ENCODE measurements at places on chromosomes 4 and X.

- peak; percentile 35 for DNase-seq
Observed at GRCh38 chr4:146916479-146917076, 29.1 kb downstream of the TTC29 start.

- DNase-seq: no peak
Observed at GRCh38 chr4:55765070-55765469, 54.5 kb upstream of the EXOC1L start.

DNA sequence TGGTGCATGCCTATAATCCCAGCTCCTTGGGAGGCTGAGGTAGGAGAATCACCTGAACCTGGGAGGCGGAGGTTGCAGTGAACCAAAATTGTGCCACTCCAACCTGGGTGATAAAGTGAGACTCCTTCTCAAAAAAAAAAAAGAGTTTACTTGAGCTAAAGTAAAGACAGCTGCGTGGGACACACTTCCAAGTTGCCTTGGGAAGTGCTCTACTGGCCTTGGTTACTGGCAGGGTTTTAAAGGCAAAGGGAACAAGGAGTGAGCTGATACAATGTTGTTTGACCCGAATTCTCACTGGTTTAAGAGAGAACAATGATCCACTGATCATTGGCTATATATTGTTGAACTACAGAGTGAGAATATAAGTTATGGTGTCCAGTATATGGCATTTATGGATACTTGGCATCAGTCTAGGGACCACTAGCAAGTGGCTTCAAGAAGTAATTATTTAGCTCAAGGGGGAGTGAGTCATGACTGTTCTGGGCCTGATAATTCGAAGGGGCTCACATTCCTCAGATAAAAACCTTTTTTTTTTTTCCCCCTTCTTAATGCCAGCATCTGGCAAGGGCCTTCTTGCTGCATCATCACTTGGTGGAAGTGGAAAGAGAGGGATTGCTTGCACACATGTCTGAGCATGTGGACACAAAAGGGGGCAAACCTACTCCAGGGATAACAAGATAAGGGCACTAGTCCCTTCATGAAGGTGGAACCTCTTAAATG, 32.3 kb downstream of the GRK4 start:
- DNase-seq: no peak

GRCh38 chr4:38723726-38724474, 58.9 kb downstream of the TLR10 start:
- no peak for DNase-seq

DNA sequence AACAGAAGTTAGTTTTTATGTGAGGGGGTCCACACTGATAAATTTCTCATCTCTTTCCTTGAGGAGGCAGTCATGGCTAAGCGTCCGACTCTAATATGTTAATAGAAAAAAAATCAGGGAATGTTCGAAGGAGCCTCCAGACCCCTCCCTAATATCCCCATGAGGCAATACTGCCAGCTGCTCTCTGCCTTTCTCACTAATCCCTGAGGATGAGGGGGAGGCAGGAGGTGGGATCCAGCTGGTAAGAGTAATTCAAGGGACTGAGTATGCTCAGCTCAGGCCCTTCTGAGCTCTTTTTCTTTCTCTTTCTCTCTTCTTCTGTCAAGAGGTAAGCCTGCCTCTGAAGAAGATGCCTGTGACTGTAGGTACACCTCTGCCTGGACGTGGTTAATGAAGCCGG, 51.7 kb downstream of the PIR start:
- peak; percentile 70 for DNase-seq

DNA sequence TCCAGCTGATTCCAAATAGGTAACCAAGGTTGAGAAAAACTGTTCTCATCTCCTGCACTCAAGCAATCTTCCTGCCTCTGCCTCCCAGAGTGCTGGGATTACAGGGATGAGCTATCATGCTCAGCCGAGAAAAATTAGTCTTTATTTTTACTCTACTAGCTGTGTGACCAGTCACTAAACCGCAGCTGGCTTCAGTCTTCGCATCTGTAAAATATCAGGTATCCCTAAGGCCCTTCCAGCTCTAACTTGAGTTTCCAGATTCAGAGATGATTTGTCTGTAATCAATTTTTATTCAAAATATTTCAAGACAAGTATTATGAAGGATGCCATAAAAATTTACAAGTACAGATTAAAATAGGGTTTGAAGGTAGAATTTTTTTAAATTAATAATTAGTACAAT, 3.5 kb downstream of the ADH6 start:
- DNase-seq: no peak

GRCh38 chr4:185134307-185134869, 8.7 kb upstream of the SLC25A4 start:
- no peak for DNase-seq

DNA sequence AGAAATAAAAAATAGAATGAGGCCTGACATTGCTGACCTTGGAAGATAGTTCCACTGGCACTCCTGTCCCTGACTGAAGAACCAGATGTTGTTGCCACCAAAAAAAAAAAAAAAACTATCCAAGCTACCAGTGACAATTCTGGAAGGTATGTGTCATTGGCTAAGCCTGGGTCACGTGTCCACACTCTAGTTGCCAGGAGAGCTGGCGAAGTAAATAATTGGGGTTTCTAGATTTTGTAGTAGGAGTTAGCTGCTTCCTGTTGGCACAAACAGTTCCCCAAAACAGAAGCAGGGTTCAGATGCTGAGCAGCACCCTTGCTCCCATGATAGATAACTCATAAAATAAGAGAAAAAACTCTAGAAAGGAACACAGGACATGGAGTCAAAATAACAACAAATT, 20.5 kb downstream of the MND1 start:
- no peak for DNase-seq

DNA sequence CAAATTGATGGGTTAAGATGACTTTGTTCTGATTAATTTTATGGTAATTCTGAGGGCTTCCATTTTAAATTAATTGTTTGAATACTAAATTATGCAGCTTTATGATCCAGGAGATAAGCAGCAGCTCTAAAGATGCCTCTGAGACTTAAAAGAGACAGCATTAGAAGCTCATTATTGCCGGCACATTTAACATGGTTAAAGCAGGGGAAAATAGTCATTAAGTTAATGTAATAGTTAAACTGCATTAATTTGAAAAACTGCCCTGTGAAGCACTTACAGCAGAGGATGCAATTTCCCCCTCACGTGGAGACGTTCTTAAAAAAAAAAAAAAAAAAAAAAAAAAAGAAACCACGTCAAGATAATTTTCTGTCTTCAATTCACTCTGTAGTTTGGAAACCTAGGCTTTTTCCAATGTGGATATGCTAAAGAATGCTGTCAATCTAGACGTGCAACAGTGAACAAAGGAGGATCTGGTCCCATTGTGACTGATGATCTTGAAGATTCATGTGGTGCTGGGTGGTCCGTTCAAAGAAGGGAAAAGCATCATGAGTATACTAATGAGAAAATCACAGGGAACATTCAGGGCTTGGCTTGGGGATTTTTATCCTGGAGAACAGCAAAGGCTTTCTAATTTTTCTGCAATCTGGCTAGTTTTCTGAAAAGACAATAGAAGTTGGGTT, 440.6 kb upstream of the HS3ST1 start:
- DNase-seq: no peak

- DNase-seq: no peak
Observed at GRCh38 chr4:53432528-53433424, 55.3 kb downstream of the FIP1L1 start.

- peak; percentile 18 for DNase-seq
Observed at GRCh38 chr4:2009651-2010233, 968 bp upstream of the NELFA start.

- DNase-seq: no peak
Observed at GRCh38 chr4:15420642-15421041, 7.2 kb upstream of the C1QTNF7 start.

- no peak for DNase-seq
Observed at GRCh38 chr4:24632011-24632410, 47.7 kb upstream of the DHX15 start.

- no peak for DNase-seq
Observed at GRCh38 chr4:109698656-109699055, 4.6 kb downstream of the CASP6 start.

- DNase-seq: no peak
Observed at GRCh38 chrX:38126179-38126578, 94.5 kb downstream of the SRPX start.

DNA sequence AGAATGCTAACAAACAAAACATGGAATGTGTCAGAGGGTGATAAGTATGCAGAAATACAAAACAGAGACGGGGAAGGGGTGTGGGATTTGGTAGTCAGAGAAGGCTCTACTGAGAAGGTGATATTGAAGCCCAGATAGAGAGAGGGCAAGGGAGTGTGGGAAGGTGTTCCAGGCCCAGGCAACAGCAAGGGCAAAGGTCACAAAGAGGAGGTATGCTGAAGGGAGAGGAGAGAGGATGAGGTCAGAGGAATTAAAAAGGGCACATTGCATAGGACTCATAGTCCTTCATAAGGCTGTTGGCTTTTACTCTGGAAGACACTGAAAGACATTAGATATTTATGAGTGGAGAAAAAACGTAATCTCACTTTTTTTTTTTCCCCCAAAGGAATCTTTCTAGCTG, 82.6 kb upstream of the TNIP3 start:
- DNase-seq: no peak

DNA sequence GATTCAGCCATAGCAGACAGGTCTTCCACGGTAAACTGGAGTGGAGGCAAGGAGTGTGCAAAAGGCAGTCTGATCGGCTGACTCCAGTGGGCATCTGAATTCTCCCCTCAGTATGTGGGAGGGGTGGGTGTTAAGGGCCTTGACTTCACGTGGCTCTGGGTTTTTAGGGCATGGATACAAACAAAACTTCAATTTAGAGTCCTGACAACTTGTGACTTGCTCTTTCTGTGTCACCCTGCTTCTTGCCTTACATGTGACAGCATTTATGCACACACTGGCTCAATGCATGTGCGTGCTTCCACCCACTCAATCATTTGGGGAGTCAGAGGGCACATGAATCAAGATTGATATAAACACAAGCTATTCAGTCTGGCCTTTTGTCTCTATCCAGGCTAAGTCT, 17.5 kb downstream of the PLP1 start:
- DNase-seq: no peak

- no peak for DNase-seq
Observed at GRCh38 chr4:77617203-77617602, 11.6 kb downstream of the CXCL13 start.

- peak; percentile 89 for DNase-seq
Observed at GRCh38 chr4:39697740-39698423, at the start of gene UBE2K. TSS of gene UBE2K (plus strand) at chr4:39698136. CDS start at chr4:39698328, 192 bp downstream.

- DNase-seq: peak; percentile 76
Observed at GRCh38 chr4:153266988-153267387, 62.7 kb downstream of the TRIM2 start.

DNA sequence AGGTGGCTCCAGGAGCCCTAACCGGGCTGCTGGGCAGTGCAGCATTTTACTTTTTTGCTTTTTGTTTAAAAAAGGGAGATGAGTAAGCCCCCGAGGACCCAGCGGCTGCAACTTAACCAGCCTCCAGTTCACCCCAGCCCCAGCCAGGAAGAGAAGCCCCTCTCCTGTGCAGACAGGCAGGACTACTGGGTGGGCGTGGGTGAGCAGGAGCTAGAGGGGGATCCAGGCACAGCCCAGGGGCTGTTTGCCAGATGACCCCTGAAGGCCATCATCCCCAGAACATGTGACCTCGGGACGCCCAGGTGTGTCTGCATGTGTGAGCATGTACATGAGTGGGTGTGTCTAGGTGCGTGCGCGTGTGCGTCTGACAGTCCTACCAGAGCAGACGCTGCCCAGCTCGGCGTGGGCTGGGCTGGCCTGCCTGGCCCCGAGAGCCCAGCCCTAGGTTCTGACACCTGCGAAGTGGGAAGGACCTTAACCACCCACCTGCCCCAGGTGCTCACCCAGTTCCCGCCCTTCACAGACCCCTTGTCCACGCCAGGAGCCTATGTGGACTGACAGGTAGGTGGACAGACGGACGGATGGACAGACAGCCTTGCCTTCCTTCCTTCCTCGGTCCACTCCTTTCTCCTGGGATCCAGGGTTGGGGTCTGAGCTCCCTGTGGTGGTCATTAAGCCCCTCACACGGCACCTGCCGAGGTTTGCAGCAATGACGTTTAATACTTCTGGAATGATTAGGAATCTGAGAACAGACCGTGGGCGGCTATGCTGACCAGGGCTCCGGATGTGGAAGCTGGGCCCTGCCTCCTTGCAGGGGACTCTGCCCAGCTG, 7.8 kb upstream of the HAUS3 start:
- no peak for DNase-seq

DNA sequence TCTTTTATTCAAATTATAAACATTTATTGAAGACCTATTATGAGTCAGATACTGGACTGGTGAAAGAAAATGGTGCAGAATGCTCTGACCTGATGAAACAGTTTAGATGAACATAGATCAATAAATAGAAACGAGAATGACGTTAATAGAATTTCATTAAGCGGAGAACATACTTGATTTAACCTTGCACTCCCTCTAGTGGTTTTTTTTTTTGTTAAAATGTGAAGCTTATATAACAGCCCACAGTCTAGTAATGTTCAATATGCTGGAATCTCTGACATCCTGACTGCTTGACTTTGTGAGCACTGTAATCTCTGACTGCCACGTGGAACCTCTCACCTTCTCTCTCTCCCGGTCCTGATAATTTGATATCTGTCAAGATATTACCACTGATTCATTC, 32.3 kb downstream of the HDAC8 start:
- peak; percentile 14 for DNase-seq

DNA sequence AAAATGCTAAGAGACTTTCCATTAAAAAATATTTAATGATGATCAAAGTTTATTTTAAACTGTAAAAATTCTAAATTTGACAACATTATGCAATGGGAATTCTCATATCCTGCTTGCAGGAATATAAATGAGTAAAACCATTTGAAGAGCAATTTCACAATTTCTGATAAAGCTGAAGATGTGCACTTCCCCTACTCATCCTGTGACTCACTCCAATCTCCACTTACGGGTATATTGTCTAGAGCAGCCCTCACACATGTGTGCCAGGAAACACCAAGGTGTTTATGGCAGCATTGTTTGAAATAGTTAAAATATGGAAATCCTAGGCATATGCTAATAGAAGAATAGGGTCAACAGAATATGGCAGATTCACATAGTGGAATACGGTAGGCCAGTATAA, 158.4 kb downstream of the PDHA2 start:
- DNase-seq: no peak

DNA sequence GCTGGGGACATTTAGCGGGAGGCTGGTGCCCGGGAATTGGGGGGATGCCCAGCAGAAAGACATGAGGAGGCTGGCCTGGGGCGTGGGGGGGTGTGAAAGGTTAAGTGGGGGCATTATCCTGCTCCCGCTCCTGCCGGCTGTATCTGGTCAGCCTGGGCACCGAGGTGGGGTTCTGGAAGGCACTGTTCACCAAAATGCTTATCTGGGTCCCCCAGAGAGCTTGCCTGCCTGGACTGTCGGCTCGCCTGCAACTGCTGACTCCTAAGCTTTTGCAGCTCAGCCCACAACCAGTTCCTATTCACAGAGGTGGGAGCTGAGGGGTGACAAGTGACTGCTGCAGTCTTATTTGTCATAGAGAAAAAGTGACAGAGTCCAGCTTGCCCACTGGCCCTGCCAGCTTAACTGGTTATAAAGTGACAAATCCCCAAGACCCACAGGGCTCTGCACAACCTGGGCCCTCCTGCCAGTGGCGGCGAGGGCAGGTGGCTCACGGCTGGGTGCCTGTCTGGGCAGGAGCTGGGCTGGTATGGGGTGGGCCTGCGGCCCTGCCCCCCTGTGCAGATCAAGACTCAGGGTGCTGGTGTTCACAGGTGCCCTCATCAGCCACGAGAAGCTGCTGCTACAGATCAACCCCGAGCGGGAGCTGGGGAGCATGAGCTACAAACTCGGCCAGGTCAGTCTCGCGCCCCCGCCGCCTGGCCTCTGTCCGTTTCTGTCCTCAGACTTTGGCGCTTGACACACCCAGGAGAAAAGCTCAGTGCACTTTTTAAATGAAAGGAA, 23.7 kb upstream of the MSANTD1 start:
- DNase-seq: no peak
